Esophagus squamous epithelium (tissue), 5 donors: ENCODE measurements at places on chromosomes 5 and 9. TPM values are rescaled to one million over a fixed set of nuclear protein-coding genes. Genes with fewer than 3 reads are reported as not detected.

OR2Y1 gene
- not detected for total RNA-seq

IL9 gene
- not detected for total RNA-seq

TGFBI gene
- total RNA-seq, result 63.5 TPM

SLC1A3 gene
- total RNA-seq, result 16.2 TPM

NUTM2G gene
- not detected for total RNA-seq
